ENCODE measurements at places on chromosomes 3 and 15.

GRCh38 chr15:33218071-33218491 is 23.6 kb upstream of the FMN1 start:
- DNase-seq: no peak

GRCh38 chr15:73075160-73075859 is 23.0 kb downstream of the NEO1 start:
- no peak for DNase-seq

- DNase-seq: no peak
These were observed 2.2 kb downstream of the C3orf80 start for GRCh38 chr3:160227419-160227818.

GRCh38 chr3:15360788-15361493 is 28.6 kb upstream of the SH3BP5 start:
- no peak for DNase-seq

DNA sequence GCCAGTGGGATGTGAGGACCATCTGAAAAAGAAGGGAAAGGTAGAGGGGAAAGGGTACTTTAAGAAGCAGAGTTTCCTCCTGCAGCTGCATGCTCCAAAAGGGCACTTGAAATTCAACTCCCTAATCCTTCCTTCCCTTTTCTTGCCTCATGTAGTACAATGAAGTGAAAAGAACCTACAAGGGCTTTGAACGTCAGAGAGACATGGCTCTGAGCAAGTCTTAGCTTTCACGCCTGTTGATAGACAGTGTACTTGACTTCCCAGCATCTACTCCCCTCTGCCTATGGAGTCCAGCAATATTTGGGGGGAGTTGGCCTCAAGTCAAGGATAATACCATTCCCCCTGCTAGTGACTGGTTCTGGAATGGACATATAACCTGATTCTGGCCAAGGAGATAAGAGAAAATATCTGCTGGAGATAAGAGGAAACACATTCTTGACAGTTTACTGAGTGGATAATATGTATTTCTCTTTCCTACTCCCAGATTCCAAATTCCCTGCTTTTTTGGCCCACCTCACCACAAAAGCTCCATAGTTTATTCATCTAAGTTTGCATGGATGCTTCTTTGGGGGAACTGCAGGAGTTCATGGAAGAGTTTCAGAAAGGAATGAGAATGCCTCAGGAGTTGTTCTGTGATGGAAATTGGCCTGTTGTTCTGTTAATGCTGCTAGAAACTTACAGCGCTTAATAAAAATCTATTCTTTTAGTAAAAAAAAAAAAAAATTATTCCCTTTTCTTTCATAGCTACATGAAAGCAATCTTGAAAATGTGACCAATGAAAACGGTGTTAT is 193.0 kb upstream of the TPM1 start:
- DNase-seq: no peak

DNA sequence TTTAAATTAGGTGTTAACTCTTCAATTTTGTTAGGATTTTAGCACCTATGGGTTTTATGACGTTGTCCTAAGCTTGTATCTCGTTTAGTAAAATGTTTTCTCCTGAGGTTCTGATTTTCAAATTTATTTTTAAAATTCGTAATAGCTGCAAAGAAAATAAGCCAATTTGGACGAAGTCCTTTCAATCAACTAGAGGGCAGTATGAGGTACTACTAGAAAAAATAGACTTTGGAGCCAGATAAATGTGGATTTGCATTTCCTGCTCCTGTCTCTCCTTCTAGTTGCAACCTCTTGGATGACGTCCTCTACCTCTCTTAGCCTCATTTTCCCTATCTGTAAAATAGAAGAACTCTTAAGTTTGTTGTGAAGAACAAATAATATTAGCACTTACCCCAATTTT is 81.1 kb downstream of the SLTM start:
- DNase-seq: no peak

DNA sequence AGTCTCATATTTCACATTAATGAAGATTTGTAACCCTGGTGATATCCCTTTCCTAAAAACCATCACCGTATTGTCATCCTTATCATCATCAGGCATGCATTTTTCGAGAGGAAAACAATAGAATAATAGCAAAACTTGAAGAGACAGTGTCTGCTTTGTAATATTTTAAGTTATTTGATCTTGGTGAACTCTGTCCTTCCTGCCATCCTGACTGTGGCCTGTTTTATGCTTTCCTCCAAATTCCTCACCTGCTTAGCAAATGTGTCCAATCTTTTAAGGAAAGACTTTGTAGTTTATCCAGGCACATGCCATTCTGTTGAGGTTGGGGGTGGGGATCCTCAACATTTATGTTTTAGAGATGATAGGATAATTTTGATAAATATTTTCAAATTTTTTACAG is 306.1 kb upstream of the COL8A1 start:
- DNase-seq: no peak

DNA sequence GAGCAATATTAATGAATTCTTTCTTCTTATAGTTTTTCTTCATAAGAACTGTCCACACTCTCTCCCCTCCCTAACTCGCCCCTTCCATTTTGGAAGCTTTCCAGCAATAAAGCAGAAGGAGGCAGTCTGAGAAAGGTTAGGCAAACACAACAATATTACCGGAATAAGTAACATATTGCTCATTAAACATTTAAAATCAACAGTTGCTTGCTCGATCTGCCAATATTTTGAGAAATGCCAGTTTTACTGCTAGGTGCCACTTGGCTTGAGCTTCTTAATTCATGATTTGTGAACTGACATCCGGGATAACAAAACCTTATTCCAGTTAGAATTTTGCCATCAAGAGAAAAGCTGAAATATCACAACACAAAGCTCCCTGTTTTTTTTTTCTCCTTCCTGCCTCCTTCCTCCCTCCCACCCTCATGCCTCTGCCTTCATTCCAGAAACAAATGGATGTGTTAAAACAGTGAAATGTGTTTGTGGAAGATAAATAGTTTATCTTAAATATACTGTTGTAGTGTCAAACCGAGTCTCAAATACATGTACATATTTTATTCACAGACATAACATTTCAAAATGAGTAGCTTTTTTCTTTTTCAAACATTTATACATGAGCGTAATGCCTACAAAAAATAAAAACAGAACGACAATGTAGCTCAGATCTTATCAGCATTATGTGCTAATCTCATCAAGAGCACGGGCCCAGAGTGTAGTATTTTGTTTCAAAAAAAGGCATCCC is 253.7 kb downstream of the GAP43 start:
- DNase-seq: no peak

DNA sequence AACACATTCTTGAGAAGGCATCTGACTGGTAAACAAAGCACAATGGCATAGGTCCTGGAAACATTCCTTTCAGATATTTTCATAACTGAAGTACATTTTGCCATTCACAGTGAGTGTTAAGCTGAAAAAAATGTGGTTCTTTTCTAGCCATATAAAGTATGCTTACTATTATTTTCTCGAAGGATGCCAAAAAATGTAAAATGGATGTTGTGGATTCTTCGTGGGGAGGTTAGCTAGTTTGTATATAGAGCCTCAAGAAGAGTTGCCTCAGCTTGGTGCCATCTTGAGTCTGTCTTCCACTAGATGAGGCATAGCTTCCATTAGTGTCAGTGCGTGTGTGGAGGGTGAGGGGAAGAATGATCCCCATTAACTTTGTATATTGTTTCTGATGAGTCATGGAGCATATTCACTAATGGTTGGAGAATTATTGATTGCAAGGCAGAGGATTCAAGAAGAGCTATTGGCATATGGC is 4.1 kb downstream of the MBNL1 start:
- DNase-seq: no peak

Data from activated CD8-positive, alpha-beta memory T cell treated with anti-CD3 and anti-CD28 coated beads for 4 hours (primary cell).